ENCODE measurements at places on chromosomes 16 and 17.

- DNase-seq: no peak
These were observed 126.1 kb upstream of the RCVRN start for GRCh38 chr17:10031127-10031526.

GRCh38 chr16:4588386-4588785 lies 26.3 kb downstream of the UBALD1 start:
- DNase-seq: no peak

DNA sequence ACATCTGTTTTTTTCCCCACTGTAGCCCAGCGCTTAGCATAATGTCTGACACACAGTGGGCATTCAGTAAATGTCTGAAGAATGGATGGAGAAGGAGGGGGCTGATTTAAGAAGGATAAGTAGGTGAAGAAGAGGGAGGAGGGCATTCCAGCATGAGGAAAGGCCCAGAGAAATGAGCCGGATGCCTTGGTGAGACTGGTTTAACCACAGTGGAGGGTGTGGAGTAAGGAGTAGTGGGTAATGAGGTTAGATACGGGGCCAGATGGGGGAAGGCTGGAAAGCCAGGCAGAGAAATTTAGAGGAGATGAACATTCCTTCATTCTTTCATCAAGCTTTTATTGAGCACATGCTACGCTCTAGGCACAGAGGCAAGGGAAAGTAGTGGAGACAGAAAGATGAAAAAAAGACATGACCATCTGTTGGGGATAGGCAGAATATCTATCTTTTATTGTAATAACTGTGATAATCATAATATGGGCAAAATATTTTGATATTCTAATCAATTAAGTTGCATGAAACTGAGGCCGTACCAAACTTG lies 43.7 kb upstream of the NFAT5 start:
- DNase-seq: no peak

DNA sequence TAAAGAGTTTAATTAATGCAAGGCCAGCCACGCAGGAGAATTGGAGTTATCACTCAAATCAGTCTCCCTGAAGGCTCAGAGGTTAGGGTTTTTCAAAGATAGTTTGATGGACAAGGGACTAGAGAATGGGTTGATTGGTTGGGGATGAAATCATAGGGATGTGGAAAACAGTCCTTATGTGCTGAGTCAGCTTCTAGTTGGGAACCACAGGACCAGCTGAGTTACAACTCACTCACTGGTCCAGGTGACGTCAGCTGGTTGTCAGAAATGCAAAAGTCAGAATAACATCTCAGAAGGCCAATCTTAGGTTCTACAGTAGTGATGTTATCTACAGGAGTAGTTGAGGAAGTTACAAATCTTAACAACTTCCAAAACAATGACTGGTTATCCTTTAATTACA lies 47.6 kb downstream of the CPD start:
- no peak for DNase-seq

- no peak for DNase-seq
These were observed 79.4 kb downstream of the CCDC182 start for GRCh38 chr17:57665696-57666095.

GRCh38 chr16:185691-186090 lies 5.4 kb downstream of the HBQ1 start:
- no peak for DNase-seq

- no peak for DNase-seq
These were observed 17.8 kb downstream of the RARA start for GRCh38 chr17:40326832-40327199.

- DNase-seq: peak; percentile 17
These were observed 209.7 kb downstream of the RBFOX3 start for GRCh38 chr17:79400989-79401703.

DNA sequence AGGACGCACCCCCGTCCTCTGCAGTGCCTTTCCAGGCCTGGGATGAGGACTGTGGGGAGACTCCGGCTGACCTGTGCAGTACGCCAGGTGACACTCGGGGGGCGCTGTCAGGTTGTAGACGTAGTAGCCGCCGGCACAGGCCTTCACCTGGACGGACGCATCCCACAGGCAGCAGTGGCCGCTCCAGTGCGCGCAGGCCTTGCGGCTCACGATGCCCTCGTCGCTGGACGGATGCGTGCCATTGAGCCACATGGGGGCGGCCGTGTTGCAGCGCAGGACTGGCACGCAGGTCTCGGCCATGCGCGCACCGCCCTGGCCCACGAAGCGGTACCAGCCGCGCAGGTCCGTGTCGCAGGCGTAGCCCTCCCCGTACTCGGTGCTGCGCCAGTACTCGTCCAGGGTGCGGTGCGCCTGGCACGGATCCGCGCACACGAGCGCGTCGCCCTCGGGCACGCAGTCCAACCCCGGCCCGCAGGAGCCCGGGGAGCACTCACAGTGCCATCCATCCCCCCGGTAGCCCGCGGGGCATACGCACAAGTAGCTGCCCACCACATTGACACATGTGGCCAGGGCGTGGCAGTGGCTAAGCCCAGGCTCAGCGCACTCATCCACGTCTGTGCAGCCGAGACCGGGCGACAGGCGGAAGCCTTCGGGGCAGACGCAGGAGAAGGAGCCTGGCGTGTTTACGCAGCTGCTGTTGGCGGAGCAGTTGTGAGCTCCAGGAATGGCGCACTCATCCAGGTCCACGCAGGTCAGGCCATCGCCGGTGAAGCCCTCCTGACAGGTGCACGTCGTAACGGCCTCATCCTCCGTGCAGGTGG lies 3.9 kb downstream of the UMOD start:
- DNase-seq: no peak
